Fibroblast of villous mesenchyme (primary cell): ENCODE measurements at places on chromosomes 1 and 21.

DNA sequence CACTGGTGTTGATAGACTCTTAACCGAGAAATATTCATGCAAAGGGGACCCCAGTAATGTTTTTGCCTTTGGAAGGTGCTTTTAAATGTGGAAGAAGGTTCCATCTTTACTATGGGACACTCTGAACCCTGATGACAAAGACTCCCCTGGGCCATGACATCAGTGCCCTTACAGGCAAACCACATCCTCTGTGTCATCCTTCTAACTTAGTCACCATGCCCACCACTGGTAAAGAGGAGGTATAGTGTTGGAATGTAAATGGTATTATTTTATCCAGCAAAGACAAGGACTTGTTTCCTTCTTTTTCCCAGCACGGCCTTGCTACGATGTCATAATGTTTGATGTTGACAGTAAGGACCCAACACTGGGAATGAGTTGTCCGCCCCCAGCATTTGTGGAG is 12.6 kb downstream of the METTL13 start:
- DNase-seq = peak; percentile 13

DNA sequence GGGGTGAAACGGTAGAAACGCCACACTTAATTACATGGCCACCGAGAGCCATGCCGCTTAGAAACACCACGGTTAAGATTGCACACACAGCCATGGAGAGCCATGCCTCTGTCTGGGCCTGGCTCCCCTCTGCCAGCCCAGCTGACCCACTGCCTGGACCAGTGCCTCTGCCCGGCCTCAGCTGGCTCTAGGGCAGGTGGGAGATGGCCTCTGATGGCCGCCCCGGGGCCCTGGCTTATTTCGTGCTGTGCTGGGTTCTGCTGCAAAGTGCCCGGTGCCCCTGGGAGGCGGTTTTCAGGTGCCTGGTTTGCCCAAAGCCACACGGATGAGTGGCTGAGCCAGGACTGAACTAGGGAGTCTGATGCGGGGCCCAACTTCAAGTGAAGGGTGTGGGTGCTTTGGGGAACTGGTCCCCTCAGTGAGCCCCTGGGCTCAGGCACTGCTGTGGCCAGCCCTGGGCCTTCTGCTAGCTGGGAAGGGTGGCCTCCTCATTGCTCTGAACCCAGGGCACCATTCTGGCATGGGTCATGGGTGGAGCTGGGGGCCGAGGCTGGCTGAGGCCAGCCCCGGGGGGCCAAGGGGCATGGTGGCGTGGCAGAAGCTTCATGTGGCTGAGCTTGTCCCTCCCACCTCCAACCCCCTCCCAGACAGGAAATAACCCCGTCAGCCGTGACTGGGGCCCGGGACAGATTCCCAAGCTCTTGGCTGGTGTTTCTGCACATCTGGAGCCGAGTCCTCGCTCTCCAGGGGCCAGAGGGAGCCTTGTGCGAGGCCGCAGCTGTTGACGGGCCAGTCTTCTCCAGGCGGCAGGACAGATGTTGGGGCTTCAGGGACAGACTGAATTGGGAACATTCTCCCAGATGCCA is 1.9 kb upstream of the GPR153 start:
- DNase-seq = peak; percentile 81

DNA sequence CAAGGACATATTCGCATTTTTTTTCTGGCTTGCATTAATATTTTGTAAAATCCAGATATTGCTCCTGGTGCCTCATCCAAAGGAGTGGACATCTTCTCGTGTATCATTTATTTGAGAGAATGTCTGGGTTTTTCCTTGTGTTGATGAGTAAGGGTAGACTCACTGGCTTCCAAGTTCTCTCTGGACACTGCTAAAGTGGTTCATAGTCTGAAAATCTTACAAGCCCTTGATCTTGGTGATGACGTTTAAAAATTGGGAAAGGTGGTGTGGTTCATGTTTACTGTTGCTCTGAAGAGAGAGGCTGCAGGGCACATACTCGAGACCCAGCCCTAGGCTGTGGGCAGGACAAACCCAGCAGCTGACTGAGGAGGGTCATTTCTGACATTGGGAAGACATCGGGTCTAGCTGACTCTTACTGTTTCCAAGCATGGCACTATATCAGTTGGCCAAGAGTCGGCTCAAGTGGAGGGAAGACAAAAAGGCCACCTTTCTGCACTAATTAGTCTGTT is 296.2 kb downstream of the LMX1A start:
- DNase-seq = no peak

DNA sequence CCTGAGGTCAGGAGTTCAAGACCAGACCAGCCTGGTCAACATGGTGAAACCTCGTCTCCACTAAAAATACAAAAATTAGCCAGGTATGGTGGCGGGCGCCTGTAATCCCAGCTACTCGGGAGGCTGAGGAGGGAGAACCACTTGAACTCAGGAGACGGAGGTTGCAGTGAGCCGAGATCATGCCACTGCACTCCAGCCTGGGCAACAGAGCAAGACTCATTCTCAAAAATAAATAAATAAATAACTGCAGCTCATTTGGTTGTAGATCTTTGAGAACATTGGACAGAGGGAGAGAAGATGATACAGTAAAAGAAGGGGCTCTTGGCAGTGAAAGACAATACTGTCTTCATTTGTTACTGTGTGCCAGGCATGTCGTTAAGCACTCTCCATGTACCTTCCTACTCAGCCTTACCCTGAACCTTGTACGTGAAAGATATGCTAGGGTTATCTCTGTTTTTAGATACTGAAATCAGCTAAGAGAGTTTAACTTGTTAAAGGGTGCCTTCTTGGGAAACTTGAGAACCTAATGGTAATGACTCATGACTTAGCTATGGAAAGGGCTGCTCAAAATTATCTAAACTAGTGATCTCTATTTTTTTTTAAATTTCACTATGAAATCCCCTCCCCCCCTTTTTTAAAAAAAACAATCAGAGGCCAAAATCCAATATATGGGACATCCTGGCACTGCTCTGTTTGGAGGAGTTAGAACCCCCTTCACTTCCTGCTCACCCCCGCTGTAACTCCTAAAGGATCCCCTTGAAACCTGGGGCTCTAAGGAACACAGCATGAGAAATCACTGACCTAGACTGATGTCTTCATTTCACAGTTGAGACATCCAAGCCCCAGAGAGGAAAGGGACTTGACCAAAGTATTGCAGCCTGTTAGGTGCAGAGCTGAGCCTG is 6.8 kb upstream of the KPNA6 start:
- DNase-seq = peak; percentile 78

GRCh38 chr1:19313961-19314882 is 2.1 kb downstream of the SLC66A1 start:
- no peak for DNase-seq

DNA sequence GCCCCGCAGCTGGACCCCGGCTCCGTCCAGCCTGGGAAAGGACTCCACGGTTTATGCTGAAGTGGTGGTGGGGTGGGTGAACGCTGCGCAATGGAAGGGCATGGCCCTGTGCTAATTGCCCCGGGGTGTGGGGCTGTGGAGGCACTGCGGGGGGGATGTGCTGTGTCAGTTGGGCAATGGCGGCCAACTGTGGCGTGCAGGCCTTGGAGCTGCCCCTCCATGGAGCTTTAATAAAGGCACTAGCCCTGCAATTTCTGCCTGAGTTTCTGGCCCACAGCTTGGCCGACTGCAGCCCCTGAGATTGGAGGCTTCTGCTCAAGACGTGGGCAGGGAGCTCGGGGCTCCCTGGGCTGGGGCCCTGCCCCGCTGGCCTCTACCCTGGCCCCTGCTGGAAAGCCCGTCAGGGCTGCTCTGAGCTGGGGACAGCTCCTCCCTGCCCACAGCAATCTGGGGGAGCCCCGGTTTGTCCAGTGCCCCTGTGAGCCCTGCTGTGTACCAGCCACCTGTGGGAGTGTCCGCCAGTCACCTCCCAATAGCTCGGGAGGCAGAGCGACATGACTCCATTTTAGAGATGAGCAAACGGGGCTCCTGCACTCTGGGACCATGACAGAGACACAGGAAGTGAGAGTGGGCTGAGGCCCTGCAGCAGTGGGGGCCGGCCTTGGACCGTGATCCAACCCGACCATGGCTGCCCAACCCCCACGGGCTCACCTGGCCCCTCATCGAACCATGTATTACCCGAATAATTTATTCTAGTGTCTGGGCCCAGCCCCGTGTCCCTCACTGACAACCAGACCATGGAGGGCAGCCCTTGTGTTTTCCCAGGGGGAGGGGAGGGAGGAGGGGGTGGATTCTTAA is 8.7 kb upstream of the TNFRSF14 start:
- DNase-seq = no peak

DNA sequence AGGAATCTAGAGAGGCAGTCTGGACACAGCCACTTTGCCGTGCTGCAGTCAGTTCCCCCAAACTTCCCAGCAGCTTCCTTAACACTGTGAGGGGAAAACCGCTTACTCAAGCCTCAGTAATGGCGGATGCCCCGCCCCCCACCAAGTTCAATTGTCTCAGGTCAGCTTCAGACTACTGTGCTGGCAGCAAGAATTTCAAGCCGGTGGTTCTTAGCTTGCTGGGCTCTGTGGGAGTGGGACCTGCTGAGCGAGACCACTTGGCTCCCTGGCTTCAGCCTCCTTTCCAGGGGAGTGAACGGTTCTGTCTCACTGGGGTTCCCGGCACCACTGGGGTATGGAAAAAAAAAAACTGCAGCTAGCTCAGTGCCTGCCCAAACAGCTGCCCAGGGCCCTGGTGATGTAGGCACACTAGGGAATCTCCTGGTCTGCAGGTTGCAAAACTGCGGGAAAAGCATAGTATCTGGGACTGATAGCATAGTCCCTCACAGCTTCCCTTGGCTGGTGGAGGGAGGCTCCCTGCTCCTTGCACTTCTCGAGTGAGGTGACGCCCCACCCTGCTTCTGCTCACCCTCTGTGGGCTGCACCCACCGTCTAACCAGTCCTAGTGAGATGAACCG is 23.7 kb upstream of the HFM1 start:
- no peak for DNase-seq

DNA sequence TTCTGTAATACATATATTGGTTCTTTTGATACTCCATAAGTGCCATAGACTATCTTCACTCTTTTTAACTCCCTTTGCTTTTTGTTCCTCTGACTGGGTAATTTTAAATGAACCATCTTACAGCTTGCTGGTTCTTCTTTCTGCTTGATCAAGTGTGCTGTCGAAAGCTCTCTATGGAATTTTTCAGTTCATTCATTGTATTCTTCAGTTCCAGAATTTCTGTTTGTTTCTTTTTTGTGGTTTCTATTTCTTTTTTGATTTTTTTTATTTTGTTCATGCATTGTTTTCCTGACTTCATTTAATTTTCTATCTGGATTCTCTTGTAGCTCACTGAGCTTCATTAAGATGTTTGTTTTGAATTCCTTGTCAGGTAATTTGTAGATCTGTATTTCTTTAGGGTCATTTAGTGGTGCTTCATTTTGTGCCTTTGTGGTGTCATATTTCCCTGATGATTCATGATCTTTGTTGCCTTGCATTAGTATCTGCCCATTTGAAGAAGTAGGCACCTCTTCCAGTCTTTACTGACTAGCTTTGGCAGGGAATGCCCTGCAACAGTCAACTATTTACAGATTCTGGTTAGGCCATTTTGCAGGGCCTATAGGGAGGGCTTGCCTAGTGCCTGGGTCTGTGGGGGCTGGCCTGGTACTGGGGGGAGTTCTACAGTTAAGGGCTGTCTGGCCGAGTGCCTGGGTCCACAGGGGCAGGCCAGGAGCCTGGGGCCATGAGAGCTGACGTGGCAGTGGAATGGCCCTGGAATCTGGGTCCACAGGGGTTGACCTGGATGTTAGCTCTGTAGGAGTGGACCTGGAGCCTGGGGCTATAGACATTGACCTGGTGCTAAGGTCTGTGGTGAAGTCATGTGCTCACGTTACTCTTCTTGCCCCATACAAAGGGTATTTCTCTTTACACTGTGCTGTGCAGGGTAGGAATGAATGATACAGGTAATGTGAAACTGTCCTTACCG is 89.7 kb downstream of the MAGI3 start:
- DNase-seq = no peak

DNA sequence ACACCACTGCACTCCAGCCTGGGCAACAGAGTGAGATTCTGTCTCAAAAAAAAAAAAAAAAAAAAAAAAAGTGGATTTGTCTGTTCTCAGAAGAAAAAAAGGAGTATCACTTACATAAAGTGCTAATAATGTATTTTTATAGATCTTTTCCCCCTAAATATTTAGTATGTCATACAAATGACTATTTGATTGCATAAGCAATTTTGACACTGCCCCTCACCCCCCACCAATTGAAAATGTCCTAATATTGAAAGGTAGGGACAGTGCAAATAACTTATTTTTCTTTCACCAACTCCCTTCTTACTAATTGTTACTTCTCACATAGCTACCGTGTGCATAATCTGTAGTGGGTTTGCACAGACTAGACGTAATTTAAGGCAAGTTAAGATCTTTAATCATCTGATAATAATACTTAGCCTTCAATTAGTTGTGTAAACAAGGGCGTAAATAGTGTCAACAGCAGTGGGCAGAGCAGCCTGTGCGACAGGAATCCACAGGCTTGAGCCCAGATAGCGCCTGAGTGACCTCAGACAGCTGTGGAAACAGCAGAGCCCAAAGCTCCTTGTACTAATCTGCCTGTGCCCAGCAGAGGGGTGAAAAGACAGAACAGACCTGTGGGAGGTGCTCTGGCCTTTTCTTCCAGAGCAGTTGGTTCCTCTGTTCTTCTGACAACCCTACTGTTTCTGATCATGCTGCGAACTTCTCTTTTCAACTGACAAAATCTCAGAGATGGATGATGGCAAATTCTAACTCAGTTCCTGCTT is 4.5 kb upstream of the IER5 start:
- peak; percentile 77 for DNase-seq

- no peak for DNase-seq
Observed at GRCh38 chr21:29148530-29148929, 18.1 kb downstream of the MAP3K7CL start.

DNA sequence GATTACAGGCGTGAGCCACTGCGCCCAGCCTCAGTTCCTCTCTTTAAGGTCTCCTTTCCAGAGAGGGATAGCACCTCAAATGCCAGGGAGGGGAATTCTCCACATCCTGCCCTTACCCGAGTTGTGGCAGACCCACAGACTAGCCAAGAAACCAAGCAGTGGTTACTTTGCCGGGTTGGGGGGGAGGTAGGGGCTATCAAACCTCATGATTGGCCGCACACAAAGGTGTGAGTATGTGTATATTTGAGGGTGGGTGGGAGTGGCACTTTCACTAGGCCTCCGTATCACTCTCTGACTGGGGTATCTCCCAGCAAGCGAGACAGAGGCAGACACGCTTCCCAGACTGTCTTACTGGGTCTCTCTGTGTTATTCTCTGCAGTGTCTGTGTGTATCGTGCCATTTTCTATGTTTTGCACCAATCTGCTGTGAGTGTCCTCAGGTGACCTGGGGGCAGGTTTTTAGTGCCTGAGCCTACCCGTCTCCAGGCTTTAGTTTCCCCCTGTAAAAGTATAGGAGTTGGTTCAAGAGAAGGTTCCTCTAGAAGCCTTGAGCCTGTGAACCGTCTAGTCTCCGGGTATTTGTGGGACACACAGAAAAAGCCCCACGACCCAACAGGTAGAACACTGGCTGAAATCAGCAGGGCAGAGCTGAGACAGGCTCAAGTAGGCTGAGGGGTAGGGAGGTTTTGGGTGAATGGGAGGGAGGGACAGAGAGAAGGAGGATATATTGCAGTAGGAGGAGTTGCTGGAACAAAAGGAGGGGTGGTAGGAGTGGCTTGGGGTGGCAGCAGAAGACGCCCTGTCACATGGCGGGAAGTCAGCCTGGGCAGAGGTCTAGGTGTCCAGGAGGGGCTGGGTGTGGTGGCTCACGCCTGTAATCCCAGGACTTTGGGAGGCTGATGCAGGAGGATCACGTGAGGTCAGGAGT is 10.3 kb downstream of the LMNA start:
- DNase-seq = peak; percentile 66

- no peak for DNase-seq
Observed at GRCh38 chr21:18251065-18251464, 6.4 kb downstream of the CHODL start.

- peak; percentile 11 for DNase-seq
Observed at GRCh38 chr1:203178083-203178482, 2.5 kb upstream of the MYBPH start.

- peak; percentile 22 for DNase-seq
Observed at GRCh38 chr1:209150114-209150513, 433.4 kb upstream of the CAMK1G start.
